Stimulated activated naive CD4-positive, alpha-beta T cell (primary cell): ENCODE measurements at places on chromosomes 1 and 21.
A peak's percentile ranks its signal among the peaks of the same experiment; 100 is the strongest.

GRCh38 chr1:53956308-53957168, 10.4 kb downstream of the LRRC42 start:
- no peak for DNase-seq

GRCh38 chr1:19454265-19455146, 30.8 kb downstream of the CAPZB start:
- peak; percentile 7 for DNase-seq

DNA sequence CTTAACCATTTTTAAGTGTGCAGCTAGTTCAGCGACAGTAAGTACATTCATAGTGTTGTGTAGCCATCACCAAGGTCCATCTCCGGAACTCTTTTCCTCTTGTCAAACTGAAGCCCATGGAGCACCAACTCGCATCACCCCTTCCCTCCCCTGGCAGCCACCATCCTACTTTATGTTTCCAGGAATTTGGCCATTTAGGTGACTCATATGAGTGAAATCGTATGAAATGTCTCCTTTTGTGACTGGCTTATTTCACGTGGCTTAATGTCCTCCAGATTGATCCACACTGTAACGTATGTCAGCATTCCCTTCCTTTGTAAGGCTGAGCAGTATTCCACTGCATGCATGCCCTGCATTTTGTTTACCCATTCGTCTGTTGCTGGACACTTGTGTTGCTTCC, 2.5 kb downstream of the COL6A2 start:
- DNase-seq: no peak

- no peak for DNase-seq
Measured at GRCh38 chr1:178939338-178940067, 68.6 kb upstream of the ANGPTL1 start.

GRCh38 chr1:23524716-23525401, 6.2 kb downstream of the E2F2 start:
- no peak for DNase-seq

DNA sequence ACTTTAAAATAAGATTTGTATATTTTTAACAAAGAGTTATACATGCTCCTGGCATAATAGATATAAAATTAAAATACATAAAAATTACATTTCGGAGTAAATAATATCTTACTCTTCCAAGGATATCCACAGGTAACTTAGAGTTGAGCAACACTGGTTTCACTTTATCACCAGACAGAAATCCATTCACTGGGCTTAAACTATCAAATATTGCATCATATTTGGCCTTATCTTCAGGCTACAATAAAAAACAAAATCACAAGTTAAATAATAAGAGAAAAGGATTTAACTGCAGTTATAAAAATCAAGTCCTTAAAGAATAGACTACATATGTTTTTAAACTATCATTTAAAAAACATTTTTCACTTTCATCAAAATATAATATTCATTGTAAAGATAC, 55.5 kb downstream of the EPS15 start:
- DNase-seq: no peak
